ENCODE measurements at places on chromosomes 13 and 19. TPM values are rescaled to one million over a fixed set of nuclear protein-coding genes. Genes with fewer than 3 reads are reported as not detected.

GRCh38 chr19:44529536-44529935 lies at the start of gene CEACAM20:
TSS of gene CEACAM20 (minus strand) at chr19:44529675. CDS start at chr19:44529509, 166 bp downstream.
- no peak for DNase-seq

DNA sequence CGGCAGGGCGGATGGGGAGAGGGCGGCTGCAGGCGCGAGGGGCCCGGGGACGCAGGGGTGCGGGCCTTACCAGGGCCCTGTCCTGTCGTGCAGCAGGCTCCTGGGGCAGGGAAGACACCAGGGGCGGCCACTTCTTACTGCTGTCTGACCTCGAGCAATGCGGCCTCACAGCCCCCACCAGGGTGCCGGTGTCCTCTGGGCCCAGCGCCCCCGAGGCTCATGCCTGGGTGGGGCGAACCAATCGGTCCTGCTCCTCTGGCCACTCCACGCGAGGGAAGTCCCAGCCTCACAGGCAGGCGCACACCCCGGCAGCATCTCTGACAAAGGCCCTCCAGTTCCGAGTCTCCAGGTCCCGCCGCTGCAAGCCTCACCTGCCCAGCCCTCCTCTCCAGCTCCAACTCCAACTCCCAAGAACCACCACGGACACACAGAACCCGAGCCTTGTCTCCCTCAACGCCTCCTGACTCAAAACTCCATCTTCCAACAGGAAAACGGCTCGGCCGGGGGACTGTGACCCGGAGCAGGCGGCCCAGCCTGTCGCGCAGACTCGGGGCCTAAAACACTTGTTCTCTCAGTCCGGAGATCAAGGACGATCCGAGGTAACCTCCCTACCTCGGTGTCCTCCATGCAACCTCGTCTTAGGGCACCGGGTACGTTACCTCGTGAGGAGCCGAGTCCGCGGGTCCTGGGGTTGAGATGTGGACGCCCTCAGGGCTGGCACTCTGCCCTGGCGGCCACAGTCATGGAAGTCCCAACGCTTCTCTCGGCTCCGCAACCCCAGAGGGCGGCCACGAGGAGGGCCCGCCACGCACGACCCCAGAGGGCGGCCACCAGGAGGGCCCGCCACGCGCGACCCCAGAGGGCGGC lies 6.5 kb downstream of the FGF22 start:
- DNase-seq = no peak

GRCh38 chr13:110916301-110917142 lies 1.7 kb upstream of the ANKRD10 start:
- no peak for DNase-seq

GRCh38 chr19:8487137-8487851 lies 15.1 kb downstream of the PRAM1 start:
- peak; percentile 58 for DNase-seq

DNA sequence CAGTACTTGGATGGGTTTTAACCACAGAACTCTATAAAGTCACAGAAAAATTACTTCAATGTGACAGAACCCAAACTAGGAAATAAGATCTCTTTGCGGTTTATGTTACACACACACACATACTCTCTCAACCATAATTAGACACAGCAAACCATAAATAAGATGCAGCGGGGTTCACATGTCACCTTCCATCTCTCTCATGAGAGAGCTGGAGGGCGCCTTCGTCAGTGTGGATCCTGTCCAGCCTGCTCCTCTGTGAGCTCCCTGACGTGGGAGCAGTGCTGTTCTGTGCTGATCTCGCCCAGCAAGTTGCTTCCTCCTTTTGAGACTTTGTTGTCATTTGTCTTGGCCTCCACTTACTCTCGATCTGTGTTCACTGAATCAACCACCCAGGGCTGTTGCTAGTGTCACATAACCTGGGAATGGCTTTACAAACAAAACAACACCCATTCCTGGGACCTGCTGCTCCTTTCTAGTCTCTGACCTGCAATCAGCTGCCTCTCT lies 204.9 kb upstream of the KL start:
- DNase-seq = no peak

- DNase-seq = no peak
Measured at GRCh38 chr13:62130062-62130970, 714.7 kb upstream of the PCDH20 start.

DNA sequence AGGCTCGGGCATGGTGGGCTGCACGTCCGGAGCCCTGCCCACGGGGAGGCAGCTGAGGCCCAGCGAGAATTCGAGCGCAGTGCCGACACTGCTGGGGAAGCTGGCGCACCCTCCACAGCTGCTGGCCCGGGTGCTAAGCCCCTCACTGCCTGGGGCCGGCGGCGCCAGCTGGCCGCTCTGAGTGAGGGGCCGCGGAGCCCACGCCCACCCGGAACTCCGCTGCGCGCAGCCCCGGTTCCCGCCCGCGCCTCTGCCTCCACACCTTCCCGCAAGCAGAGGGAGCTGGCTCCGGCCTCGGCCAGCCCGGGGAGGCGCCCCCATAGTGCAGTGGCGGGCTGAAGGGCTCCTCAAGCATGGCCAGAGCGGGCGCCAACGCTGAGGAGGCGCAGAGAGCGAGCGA lies 2080.4 kb downstream of the PCDH9 start:
- DNase-seq = no peak

DNA sequence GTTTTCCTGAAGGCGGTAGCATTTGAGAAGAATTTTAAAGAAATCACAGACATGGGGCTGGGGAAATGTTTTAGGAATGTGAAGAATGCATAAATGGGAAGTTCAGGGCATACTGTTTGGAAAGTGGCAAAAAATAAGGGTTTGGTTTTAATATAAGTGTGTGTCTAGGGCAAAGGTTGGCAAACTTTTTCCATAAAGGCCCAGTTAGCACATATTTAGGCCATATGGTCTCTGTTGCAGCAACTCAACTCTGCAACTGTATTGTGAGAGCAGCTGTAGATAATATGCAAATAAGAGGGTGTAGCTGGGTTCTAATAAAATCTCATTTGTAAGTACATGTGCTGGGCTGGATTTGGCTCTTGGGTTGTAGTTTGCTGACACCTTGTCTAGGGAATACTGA lies 521.9 kb downstream of the DIAPH3 start:
- DNase-seq = no peak

DNA sequence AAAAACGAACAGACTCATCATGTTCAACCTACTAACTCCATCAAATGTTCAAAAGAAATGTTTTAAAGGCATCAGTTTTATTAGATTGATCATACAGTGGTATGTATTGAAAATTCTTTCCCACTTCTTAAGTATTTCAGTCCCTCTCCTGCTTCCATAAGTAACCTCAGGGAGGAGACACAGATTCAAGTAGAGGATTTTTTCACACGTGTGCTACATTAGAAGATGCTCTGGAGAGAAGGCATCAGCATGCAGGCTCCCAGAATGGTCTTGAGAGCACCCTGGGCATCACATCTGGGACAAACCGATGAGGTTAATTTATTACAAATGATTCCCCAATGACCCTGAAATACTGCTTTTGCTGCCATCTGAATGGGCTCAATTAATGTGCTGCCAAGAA lies 3.6 kb downstream of the GPR12 start:
- no peak for DNase-seq

- DNase-seq = no peak
Measured at GRCh38 chr13:67966065-67966464, 735.9 kb upstream of the PCDH9 start.

GRCh38 chr13:28537171-28537570 lies 42.2 kb upstream of the FLT1 start:
- DNase-seq = no peak

DNA sequence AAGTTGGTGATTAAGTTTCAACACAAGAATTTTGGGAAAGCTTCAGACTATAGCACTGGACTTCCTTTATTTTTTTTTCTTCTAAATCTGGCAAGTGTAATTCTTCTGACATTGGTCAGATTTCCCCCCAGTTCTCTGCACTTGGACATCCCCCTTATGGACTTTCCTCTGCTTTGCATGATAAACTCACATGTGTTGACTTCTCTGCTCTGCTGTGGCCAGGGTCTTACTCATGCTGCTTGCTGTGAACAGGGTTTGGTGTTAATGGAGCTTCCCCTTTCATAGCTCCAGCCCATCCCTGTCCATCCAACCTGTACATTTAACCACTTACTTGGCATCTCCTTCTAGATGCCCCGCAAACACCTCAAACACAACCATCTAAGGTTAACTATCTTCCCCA lies 70.5 kb upstream of the SPATA13 start:
- DNase-seq = no peak

DNA sequence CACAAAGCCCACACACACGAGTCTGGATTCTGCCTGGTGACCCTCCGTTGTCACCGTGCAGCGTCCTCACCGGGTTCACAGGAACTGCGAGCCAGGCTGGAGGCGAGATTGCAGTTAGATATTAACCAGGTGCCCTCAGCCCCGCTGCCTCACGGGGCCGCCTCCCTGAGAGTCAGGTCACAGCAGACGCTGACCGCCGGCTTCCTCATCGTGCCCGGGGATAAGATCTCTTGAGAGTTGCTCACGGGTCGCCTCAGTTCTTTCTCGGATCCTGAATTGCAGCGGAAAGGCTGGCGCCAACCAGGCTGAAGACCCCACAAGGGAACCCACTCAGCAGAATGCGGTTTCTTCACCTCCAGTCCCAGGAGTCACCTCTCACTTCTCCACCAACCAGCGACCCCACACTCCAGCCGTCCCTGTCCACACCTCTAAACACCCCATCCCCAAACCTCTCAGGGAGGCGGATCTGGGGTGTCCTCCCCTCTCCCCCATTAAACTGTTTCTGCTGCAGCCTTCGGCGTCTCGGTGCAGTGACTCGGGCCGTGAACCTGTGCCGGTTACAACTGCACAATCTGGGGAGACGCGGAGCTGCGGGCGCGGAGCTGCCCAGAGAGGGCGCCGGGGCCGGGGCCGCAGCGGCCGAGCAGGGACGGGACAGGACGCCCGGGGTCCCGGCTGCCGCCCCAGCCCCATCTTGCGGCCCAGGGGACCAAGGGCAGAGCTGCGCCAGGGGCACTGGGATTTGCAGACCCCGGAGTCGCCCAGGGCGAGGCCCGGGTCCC lies 591 bp downstream of the ZNF823 start:
- peak; percentile 33 for DNase-seq

DNA sequence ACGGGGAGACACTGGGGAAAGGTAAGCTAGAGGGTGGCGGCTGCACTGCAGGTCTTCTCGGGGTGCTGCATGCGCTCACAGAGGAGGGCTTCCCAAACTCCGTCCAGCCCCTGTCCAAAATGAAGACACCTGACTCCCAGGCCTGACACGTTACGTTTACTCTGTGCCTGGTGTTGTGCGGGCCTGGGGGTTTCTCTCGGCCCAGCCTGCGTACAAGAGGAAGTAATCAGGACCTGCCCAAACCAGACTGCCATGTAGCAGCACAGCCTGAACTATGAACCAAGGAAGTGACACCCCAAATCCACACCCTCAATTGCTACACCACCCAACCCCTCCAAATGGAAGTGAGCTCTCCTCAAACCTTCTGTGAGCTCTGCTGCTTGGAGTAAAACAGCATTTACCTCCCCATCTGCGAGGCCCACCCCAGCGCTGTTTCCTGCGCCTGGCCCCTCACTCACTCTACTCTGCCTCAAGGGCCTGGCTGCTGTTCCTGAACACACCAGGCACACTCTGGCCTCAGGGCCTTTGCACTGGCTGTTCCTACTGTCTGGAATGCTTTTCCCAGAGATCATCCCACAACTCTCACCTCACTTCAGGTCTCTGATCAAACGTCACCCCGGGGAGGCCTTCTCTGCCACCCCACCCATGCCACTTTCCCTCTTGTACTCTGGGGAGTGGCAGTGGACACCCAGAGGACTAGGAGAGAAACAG lies 3.0 kb downstream of the HSPBP1 start:
- no peak for DNase-seq

GRCh38 chr13:20505405-20506366 lies 20.0 kb downstream of the CRYL1 start:
- DNase-seq = no peak

- DNase-seq = no peak
Measured at GRCh38 chr13:67298297-67298696, 68.2 kb upstream of the PCDH9 start.

DNA sequence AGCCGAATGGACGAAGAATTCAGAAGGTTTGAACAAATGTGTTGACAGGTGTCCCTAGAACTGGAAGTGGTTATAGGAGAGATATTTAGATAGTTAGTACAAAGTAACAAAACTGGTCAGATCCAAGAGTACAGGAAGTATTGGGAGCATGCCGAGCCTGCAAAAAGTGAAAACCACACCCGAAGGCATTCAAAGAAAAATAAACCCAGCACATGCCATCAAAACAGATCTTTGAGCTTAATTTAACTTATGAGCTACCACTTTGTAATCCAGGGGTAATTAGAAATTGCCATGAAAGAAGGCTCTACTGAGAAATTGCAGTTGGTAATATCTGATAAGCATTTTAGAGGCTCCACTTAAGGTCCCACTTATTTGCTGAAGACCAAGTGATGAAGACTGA lies 214.2 kb downstream of the DNAJC15 start:
- no peak for DNase-seq

GRCh38 chr13:78587395-78587794 lies 16.0 kb downstream of the POU4F1 start:
- no peak for DNase-seq

DNA sequence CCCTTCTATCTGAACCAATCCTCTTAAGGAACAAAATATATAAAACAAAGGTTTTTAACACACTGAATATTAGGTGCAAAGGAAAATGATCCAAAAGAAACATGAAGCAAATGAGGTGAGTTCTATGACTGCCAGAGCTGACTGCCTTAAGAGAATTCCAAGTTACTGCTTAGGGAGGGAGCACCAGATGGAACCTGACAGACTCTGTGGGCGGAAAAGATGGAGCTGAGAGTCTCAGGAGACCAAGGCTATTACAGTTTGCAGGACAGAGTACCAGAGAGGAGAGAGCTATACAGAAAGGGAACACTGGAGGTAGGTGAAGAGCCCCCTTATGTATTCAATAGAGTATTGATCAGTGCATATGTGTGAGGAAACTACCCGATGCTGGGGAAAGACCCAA lies 87.2 kb downstream of the B3GLCT start:
- DNase-seq = no peak

The RSPH6A gene
- 0.14 TPM for total RNA-seq

The PBX4 gene
- 0.54 TPM for total RNA-seq

The ERICH6B gene
- total RNA-seq = not detected

The JAK3 gene
- total RNA-seq = 15.5 TPM

The CSNK1A1L gene
- total RNA-seq = not detected

The MCEMP1 gene
- 1.9 TPM for total RNA-seq

The NOVA2 gene
- 2.2 TPM for total RNA-seq

The FFAR3 gene
- not detected for total RNA-seq

The ZSWIM9 gene
- 3.4 TPM for total RNA-seq

The CNMD gene
- not detected for total RNA-seq

The CFAP97D2 gene
- not detected for total RNA-seq

The NXNL1 gene
- total RNA-seq = 0.92 TPM

The ZNF577 gene
- 39.8 TPM for total RNA-seq

The IL27RA gene
- total RNA-seq = 5.2 TPM

The ZNF844 gene
- total RNA-seq = 7.0 TPM

The ZSCAN18 gene
- 79.1 TPM for total RNA-seq

The NKG7 gene
- 1.4 TPM for total RNA-seq
